ENCODE measurements at places on chromosomes 13 and 19.
A peak's percentile ranks its signal among the peaks of the same experiment; 100 is the strongest.

DNA sequence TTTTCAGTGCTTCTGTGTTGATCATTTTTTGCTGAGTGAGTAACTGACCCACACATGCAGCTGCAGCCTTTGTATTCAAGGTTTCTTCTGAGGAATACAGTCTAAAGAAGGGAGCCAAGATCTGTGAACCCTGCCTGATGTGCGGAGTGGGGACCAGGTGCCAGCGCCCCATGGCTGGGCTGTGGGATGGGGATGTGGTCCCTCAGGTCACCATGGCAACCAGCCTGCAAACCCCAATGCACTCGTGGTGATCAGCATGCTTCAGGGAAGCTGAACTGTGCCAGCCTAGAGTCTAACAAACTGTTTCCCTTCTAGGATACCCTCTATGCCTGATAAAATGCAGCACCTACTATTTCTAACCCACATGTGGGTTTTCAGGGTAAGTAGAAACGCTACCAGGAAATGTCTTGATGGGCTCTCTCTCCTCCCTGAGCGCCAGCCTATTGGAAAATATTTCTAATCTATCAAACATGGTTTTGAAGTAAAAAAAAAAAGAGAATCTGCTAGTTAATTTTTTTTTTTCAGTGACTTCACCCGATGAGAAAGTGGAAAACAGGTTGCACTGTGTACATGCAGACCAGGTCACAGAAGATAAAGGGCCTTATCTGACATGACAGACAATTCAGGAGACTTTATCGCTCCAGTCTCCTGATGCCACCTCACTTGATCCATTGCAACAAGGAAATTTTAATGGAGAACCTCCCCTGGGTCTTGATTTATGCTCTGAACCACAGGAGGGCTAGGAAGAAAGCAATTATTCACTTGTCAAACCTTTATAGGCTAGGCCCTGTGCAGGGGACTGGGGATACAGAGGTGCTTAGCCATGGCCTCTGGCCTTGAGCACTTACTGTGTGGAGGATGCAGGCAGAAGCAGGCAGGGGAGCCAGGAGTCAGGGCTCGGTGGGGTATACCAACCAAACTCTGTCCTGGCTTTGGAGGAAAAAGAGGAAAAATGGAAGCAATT lies 51.1 kb downstream of the RASL11A start:
- DNase-seq: no peak

DNA sequence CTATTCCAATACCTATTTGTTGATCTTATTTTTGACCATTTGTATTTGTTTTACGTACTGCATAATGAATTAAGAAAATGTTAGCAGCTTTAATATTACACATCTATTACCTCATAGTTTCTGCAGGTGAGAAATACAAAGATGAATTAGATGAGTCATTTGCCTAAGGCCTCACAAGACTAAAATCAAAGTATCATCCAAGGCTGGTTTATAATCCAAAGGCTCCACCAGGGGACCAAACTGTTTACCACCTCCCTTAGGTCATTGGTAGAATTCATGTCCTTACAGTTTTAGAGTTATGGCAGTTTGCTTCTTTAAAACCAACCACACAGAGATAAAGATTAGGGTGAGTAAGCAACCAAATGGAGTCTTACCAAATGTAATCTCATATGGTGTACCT lies 848.1 kb downstream of the SLITRK6 start:
- DNase-seq: no peak

GRCh38 chr13:50914848-50915247 lies 5.3 kb downstream of the RNASEH2B start:
- no peak for DNase-seq

- DNase-seq: no peak
Measured at GRCh38 chr13:94305033-94305432, 174.4 kb downstream of the DCT start.

DNA sequence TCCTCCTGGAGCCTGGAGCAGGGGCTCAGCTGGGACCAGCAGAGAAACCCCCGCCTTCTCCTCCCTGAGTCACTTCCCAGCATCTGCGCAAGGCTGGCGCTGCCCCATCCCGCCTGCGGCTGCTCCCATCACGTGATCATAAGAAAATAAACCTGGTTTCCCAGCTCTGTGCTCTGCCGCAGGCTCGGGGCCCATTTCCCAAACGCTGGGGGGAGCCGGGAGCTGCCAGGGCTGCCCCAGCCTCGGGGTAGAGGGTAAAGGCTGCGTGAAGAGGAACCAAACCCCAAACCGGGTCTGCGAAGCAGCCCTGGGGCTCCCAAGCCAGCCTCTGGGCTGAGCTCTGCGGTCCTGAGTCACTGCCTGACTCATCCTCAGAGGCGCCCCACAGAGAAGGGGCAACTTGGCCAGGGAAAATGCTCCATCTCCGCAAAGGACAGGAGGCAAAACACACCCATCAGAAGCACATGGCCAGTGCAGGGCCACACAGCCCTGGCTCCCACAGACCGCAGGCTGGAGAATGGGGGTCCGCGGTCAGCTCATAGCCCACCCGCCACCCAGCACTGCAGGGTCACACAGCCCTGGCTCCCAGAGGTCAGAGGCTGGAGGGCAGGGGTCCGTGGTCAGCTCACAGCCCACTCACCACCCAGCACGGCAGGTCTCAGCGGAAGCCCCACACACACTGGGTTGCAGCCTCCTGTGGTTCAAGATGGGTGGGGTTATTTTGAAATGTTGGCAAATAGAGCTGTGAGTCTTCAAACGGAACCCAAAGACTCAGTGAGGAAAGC lies 67.1 kb downstream of the RASA3 start:
- DNase-seq: peak; percentile 17

GRCh38 chr19:38020311-38020710 lies 113.3 kb downstream of the SIPA1L3 start:
- DNase-seq: no peak

DNA sequence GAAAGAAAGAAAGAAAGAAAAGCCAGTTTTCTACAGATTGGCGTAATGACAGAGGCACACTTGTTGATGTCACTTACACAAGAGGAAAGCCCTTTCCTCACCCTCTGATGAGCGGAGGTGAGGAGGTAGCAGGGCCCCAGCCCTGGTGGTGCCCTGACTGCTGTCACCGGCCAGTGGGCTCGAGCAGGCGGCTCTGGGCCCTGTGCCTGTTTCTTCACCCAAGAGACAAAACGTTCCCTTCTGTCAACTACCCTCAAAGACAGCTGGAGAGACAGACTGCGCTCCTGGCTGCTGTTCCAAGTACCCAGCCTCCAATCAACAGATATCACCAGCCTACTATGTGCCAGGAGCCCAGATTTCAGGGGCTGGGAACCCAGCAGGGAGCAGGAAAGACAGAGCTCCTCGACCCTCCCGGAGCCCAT lies 10.1 kb downstream of the EPS15L1 start:
- no peak for DNase-seq

DNA sequence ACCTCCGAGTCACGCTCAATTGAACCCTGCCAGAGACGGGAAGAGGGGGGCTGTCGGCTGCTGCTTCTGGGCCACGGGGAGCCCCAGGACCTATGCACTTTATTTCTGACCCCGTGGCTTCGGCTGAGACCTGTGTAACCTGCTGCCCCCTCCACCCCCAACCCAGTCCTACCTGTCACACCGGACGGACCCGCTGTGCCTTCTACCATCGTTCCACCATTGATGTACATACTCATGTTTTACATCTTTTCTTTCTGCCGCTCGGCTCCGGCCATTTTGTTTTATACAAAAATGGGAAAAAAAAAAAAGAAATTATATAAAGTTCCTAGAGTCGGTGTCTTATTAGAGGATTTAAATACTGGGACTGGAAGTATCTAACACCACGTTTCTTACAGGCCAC lies 11.7 kb downstream of the TRIP10 start:
- DNase-seq: no peak

GRCh38 chr13:32019612-32020233 lies 11.9 kb upstream of the FRY start:
- peak; percentile 15 for DNase-seq

GRCh38 chr19:42149447-42150202 lies 17.4 kb upstream of the POU2F2 start:
- DNase-seq: no peak

DNA sequence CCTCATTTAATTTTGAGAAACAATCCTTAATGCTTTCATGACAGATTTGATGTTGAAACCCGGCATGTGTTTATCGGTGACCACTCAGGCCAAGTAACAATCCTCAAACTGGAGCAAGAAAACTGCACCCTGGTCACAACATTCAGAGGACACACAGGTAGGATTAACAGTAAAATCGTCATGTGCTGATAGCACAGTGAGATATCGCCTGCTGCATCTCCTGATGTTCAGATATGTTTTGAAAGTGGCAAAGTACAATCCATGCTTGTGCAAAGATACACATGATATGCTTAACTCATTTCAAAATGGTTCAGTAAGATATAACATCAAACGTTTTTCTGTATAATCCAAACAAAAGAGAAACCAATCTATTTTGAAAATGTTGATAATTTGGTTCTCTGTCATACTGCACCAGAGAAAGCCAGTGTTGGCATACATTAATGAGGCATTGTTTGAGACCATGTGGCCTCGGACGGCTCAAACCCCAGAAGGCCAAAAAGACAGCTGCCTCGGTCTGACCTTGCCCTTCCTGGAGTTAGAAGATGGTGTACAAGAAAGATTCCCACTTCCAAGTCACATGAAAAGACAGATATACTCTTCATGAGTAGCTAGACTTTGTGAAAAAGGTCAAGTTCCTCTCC lies 76.2 kb downstream of the DHRS12 start:
- DNase-seq: no peak

GRCh38 chr13:29479716-29480492 lies 115.6 kb downstream of the SLC7A1 start:
- no peak for DNase-seq

DNA sequence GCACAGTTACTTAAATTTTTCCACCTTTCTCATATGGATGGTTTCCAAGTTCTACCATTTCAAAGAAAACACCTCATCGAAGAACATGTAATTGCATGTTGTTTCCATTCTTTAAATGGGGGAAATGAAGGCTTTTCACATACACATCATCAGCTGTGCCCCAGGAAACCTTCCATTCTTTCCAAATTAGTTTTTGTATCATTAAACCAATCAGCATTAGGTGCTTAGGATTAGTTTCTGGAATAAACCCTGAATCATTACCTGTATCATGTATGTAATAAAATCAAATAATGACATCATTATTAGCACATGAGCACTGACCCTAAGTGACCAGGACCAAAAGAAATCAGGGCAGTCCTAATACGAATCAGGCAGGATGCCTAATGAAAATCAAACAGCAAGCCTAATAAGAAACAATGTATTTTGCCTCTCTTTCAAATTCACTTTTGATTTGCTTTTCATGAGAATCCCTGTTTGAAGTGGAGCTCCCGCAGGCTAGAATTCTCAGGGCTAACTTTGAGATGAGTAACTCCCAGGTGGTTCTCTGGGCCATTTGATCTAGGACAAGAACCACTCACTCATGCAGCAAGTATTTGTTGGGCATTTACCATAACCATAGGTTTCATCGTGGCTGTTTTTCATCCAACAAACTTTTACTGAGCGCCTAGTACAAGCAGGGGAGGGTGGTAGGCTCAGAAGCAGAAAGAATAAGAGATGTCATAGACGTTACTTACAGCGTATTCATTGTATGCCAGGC lies 89.2 kb downstream of the MZT1 start:
- DNase-seq: no peak

GRCh38 chr13:74336546-74336945 lies 202.3 kb upstream of the KLF12 start:
- no peak for DNase-seq

DNA sequence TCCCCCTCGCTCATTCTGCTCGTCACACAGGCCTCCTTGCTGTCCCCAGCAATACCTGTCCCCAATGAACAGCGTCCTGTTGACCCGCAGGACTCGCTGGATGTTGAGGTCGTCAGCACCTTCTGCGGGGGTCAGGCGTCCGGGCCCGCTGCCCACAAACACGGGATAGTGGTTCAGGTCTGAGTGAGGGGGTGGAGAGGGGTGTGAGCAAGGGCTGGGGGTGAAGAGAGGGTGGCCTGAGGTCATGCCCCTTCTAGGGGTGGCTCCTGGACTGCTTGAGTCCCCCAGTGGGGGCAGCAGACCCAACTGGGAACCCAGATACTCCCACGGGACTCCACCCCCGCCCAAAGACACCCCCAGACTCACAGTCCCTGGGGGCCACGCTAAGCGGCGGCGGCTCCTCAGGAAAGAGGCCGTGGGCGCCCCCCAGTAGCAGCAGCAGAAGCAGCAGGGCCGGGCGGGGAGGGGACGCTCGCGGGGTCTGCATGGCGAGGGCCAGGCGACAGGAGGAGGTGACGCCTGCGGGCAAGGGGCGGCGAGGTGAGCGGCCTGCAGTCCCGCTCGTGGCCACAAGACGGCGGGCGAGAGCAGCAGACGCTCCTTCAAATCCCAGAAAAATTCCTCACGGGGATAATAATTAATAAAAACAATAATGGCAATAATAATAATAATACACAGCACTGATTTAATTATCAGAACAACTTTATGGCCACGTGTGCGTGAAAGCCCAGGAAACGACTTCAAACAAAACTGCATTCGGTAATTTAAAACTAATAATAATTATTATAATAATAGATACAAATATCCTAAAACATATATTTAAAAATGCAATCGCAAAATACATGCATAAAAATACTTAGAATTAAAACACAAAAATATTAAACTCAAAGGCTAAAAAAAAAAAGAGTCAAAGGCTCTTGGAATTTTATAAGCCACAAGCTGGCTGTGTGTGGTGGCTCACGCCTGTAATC lies 1.2 kb downstream of the SEMA6B start:
- DNase-seq: no peak

GRCh38 chr13:35469806-35470525 lies 6.5 kb downstream of the MAB21L1 start:
- DNase-seq: no peak

- DNase-seq: no peak
Measured at GRCh38 chr13:45897562-45897961, 46.0 kb upstream of the SIAH3 start.

- no peak for DNase-seq
Measured at GRCh38 chr13:28489524-28489931, 5.4 kb downstream of the FLT1 start.

DNA sequence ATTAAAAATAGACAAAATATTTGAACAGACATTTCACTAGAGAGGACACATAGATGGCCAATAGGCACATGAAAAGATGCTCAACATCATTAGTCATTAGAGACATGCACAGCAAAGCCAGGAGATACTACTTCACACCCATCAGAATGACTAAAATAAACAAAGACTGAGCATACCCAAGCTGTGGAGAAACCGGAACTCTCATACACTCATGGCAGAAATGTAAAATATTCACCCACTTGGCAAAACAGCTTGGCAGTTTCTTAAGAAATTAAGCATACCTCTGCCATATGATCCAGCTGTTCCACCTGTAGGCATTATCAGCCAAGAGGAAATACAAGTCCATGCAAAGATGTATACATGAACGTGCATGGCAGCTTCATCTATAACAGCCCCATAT lies 213.4 kb downstream of the TSHZ3 start:
- DNase-seq: no peak

GRCh38 chr19:4830768-4831265 lies 695 bp downstream of the TICAM1 start:
- no peak for DNase-seq

DNA sequence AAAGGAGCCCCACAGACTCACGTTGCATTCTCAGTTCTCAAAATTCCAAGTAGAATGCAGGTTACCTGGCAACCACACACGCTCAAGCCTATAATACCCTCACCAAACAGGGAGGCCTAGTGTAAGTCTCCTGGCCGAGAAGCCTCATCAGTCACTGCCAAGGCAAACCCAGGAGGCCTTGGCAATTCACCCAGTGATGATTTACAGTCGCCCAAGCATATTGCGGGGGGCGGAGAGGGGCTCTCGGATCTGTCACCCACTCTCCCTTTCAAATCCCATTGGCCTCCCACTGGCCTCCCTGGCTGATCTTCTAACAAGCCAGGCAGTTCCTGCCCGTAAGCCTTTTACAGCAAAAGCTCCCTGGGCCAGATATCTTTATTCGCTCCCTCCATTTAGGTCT lies 1.1 kb downstream of the AKAP8L start:
- DNase-seq: no peak

Data from NCI-H1092 (cell line).